ENCODE measurements at places on chromosomes 5 and 9. TPM values are rescaled to one million over a fixed set of nuclear protein-coding genes. Genes with fewer than 3 reads are reported as not detected.

GMCL2 gene
- not detected for total RNA-seq

TSLP gene
- 4.5 TPM for total RNA-seq

- DNase-seq = no peak
Measured at GRCh38 chr9:31916591-31917241, 467.7 kb upstream of the ACO1 start.

GRCh38 chr5:141765896-141766551, 84.0 kb upstream of the ARAP3 start:
- no peak for DNase-seq

- no peak for DNase-seq
Measured at GRCh38 chr5:8396756-8397155, 527.8 kb downstream of the MTRR start.

DNA sequence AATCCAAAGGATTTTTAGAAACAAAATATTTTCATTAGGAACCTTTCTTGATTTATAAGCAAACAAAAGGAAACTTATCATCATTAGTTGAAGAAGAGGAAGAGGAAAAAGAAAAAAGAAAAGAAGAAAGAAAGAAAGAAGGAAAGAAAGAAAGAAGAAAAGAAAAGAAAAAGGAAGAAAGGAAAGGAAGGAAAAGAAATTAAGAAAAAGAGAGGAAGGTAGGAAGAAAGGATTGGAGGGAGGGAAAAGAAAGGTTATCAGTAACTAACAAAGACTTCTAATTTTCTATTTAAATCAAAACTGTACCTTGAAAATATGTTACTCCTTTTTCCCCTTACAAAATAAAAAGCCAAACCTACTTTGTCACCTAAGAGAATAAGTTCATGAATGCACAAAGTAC, 10.0 kb downstream of the EBF1 start:
- DNase-seq = no peak

DNA sequence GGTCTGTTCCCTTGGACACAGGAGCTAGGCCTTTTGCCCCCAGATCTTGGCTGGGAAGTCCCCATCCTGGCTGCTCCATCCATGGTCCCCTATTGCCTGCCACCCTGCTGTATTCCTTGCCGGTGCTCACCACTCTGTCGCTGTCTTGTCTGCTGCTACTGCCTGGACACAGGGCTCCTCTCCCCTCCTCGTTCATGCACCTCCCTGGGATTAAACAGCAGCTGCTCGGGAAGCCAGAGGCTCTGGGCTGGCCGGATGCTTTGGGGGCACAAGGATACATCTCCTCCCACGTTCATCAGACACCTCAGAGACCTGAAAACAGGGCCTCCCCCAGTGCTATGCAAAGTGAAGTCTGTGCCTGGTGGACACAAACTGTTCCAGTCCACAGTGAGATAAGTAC, 110.4 kb downstream of the ZNF354C start:
- peak; percentile 13 for DNase-seq

DNA sequence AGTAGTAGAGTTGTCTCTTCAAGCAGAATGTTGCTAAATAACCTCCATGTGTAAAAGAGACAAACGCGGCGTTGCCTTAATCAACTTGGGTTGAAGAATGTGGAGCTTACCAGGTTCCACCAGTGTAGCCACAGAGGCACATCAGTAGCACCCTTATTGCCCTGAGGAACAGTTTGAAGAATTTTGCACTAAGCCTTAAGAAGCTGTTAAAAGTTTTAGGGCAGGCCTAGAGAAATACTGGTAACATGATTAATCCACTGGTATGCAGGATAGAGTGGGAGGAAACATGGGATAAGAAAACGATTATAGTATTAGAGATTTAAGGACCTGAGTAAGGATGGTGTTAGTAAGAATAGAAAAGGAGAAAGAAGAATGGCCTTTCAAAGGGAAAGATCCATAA, 100.6 kb downstream of the ZCCHC7 start:
- no peak for DNase-seq

- peak; percentile 78 for DNase-seq
Measured at GRCh38 chr5:77086689-77087483, at the start of gene ZBED3. Gene ZBED3 (minus strand): TSS chr5:77087285. CDS start chr5:77077878, 9,407 bp downstream.

DNA sequence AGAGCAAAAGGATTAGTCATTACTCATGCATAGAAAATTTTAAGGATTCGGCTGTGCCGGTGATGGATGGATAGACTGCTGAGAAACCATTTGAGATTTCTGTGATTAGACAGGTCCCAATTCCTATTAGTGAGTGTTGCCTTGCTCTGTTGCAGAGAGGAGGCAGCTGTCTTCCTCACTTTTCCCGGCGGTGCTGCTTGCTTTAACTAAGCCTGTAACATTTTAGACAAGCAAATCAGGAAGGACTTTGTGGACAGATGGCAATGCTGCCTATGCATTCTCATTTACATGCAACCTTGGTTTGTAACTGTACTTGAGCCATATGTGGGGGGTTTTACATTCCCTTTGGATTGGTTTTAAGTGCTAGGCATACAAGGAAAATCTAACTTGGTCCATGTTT, 1176.3 kb downstream of the CDH18 start:
- no peak for DNase-seq

- no peak for DNase-seq
Measured at GRCh38 chr9:96649620-96650324, 5.3 kb downstream of the PRXL2C start.

DNA sequence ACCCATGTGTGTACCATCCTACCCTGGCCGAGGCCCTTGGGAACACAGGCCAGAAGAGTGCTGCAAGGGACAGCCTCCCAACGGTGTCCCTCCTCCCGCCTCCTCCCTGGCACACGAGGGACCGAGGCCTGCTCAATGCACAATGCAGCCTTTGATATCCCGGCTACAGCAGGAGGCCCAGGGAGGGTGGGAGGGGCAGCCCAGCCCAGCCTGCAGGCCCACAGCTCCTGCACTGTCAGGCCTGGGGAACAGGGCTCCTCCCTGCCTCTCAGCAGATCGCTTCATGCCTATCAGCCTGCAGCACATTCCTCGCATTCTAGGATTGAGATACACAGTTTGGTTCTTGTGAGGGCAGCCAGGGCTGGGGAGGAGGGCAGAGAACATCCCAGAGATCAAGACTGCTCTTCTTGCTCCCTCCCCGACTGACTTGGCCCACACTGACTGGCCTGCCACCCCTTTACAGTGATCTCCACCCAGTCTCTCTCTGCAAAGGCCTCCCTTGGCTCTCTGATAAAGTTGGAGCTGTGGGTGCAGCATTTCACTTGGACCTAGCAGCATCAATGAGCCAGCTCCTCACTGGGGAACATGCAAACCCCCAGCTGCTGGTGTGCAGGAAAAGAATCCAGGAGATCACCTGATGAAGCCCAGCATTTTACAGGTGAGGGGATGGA, at the start of gene SH3TC2:
SH3TC2 (minus strand) TSS at position 46 of the 671 bp plus-strand sequence; CDS start at position 6, 40 bp downstream.
- DNase-seq = peak; percentile 76

Data from Right ventricle myocardium superior (tissue), 1 donor.